GM13977 (cell line): ENCODE measurements at places on chromosomes 3 and 15.

DNA sequence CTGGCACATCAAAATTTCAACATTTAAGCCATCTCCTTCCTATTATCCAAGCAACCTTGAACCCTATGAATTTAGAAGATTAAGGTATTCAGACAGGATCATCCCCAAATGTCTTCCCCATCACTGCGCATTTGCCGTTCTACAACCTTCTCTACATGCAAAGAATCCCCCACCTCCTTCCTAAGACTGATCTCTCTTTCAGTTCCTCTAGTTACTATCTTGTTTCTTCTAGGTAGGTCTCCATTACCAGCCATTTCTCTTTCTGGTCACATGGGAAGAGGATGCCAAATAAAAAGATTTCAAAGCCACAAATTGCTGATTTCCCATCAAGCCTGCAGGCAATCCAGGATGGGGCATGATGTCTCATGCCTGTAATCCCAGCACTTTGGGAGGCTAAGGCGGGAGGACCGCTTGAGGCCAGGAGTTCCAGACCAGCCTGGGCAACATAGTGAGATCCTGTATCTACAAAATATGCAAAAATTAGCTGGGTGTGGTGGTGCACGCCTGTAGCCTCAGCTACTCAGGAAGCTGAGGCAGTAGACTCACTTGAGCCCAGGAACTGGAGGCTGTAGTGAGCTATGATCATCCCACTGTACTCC, 29.7 kb upstream of the MTMR10 start:
- no peak for DNase-seq

DNA sequence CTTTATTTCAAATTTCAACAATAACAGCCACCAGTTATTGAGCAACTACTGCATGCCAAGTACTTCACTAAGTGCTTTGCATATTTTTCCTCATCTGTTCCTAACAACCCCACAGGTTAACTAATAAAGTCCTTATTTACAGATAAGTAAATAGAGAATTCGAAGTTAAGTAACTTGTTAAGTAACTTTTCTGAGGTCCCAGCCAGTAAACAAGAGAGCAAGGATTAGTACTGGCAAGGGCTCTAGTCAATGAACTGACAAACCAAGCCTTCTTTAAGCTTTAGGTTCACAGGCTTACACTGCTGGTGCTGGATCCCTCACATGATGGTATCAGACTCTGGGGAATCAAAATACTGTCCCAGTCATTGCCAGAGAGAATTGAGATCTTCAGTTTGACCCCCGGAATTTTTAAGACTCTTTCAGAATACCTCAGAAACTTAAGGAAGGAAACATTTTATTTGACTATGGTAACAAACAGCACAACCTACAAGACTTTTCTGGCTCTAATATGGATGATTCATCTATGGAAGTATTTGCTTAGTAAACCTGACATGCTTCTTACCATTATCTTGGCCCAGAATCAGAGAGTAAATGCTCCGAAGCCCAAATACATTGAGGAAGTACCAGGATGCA, 16.5 kb downstream of the EMC3 start:
- DNase-seq = no peak

- peak; percentile 74 for DNase-seq
Observed at GRCh38 chr3:101513419-101513986, 491 bp upstream of the SENP7 start.

DNA sequence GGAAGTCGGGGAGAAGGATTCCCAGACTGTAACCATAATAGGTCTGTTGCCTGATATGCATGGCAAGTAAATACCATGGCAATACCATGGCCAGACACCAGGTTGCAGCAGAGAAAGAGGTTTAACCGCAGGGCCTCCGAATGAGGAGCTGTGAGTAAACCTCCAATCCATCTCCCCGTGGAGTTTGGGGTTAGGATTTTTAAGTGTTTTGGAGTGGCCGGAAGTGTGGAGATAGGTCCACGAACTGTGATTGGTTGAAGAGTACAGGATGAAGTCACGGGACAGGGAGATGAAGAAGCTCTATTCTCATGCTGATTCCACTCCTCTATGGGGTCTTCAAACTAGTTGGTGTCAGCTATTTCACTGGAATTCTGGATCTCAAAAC, 127.9 kb downstream of the ST8SIA2 start:
- peak; percentile 62 for DNase-seq

DNA sequence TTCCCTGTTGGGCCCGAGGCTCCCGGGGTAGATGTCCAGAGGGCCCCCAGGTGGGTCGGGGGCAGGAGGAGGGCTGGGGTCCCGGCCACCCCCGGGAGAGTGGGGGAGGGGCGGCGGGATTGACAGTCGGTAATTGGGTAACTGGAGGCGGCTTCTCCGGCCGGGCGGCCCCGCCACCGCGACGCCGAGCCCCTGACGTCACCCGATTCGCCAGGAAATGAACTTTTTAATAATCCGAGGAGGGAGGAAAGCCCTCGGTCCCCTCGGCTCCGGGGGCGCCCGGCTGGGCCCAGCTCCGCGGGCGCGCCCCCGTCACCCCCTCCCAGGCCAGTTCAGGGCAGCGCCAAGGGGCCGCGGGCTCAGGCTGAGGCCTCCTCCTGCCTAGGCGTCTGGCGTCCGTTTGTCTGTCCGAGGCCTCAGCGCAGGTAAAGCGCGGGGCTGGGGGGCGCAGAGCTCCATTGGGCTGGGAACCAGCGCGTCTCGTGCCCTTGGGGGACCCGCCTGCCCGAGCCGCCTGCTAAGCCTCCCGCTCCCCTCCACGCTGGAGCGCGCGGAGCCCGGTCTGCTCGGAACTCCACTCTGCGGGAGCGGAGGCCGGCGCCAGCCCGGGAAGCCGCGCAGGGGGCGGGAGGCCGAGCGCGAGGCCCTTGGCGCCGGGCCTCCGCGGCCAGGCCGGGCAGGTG, 3.9 kb downstream of the GATA2 start:
- no peak for DNase-seq

DNA sequence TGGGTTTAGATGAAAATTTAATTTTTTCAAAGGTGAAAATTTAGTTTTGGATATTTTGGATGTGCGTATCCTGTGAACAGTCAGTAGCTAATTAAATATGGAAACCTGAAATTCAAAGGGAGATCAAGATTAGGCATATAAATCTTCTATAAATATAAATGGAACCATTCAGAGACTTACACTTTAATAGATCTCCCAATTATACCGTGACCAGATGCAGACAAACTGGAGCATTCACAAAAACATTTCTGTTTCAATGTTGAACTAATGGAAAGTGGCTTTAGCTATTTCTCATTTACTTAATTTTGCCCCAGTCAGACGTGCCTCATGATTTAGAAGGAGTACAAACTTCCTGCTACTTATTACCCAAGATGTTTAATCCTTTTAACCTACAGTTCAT, 29.1 kb upstream of the POU1F1 start:
- no peak for DNase-seq

- no peak for DNase-seq
Observed at GRCh38 chr3:123396171-123397049, 52.5 kb downstream of the ADCY5 start.

DNA sequence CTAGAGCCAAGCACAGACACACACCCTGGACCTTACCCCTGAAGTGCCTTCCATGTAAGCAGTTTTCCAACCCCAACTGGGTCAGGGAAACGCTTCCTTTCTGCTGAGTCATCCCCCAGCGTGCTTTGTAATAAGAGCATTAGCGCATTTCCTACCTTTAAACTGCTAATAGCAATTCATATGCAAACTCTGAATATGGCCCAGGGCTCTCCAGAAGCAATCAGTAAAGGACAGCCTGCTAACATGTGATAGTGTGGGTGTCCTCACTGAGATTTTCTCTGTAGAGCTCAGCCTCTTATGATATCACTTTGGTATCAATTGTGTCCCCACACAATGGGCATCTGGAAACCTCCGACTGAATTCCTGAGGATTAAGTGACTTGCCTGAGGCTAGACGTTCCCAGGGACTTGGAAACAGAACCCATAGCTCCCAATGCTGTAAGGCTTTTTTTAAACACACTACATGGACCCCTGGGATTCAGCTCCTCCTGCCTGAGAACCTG, 5.6 kb downstream of the GABRB3 start:
- DNase-seq = no peak

DNA sequence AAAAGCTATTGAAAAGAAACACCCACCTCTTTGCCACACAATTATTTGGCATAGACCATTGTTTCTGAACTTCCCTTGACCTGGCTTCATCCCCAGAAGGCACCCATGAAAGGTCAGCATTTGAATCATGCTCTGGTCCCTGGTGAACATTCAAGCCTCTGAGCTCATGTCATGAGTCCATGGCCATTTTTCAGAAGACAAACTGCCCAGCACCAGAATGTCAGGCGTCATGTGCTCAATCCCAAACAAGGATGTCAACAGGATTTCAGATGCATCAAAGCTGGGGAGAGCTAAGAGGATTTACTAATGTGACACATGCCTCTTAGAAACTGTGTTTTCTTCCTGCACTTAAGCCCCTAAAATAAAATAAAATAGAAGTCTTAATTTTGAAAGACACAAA, 41.3 kb downstream of the TMED3 start:
- DNase-seq = no peak

DNA sequence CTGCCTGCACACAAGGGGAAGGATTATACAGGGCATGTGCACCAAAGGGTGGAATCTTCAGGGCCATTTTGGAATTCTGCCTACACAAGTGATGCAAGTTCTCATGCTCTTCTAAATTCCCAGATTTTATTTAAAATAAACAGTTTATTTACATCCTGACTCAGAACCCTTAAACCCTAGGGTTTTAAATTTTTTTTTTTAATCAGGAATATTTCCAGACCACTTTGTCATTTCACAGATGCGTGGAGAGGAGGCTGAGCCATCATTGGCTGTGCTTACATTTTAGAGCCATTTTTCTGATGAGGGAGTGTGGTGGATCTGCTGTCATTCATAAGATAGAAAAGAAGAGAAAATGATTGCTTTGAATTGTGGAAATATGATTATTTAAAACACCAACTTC, 65.2 kb upstream of the MNS1 start:
- DNase-seq = no peak

GRCh38 chr3:43852066-43852465, 161.3 kb downstream of the ABHD5 start:
- no peak for DNase-seq

DNA sequence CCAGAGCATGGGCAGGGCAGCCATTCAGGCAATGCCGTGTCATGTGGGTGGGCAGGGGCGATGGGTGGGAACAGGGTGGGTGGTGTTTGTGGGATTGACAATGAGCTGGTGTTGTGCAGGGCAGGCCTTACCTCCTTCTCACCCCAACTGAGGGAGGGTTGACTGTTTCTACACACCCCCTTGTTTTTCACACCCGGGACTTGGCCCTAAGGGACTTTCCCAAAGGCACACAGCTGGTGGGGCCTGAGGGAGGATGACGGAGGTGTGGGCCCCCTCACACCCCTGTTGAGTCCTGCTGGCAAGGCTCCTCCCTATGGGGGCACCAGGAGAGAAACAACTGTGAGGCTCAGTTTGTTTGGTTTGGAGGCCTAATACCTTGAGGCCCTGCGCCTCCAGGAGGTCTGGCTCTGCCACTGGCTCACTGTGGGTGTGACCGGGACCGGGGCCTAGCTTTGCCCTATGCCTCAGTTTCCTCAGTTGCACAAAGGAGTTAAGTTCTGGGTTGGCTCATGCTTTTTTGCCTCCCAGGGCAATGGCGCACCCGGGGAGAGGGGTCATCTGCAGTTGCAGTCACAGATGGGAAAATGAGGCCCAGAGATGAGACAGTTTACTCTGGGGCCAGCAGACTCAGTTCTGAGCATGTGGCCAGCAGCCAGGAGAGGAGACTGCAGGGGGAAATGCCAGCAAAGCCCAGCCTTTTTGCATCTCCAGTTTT, 5.1 kb upstream of the DNAH1 start:
- DNase-seq = peak; percentile 85

- no peak for DNase-seq
Observed at GRCh38 chr3:191340966-191341365, 10.6 kb upstream of the UTS2B start.

GRCh38 chr3:126406389-126407296, 11.9 kb downstream of the CFAP100 start:
- no peak for DNase-seq

DNA sequence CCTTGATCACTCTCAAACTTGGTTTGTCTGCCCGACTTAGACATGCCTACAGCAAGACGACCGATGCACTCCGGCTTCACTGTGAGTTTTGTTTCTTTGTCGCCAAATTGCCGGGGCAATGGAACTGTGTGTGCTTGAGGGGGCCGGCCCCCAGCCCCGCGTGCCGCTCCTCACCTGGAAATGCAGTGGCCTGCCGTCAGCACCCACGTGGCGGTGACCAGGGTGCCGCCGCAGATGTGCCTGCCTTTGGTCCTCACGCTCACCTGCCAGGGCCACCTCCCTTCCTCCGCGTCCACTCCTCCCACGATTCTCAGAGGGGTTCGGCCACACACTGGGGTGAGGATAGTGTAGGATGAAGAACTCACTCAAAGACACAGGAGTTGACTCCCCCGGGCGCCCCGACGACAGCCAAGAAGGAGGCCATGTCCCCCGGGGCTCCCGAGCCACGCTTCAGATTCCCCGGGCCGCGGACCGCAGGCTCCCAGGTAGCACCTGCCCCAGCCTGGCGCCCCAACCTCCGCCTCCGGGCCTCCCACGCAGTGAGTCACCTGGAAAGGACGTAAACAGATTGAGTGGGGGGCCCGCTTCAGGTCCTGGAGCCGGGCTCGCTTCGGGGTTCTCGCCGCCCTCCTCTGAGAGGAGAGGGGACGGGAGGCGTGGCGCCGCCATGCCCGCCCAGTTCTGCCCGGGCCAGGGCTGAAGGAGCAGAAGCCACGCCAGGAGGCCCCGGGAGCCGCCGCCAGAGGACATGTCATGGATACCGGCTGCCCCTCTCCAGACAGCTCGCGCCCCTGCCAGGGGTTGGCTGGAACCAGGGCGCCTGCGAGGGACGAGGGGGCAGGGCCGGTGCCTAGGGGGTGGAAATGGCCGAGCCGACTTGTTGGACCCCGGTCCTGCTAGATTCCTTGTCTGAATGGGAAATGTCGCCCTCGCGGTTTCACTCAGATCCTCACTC, 29.6 kb downstream of the MYL3 start:
- DNase-seq = no peak

- no peak for DNase-seq
Observed at GRCh38 chr3:115148142-115148790, 1.2 kb upstream of the ZBTB20 start.

- no peak for DNase-seq
Observed at GRCh38 chr15:84826369-84826823, 9.2 kb downstream of the ALPK3 start.

GRCh38 chr15:92880796-92881195, 19.3 kb upstream of the CHD2 start:
- DNase-seq = no peak

GRCh38 chr3:23112491-23112890, 90.6 kb upstream of the UBE2E2 start:
- no peak for DNase-seq

GRCh38 chr3:143855183-143855582, 6.9 kb upstream of the SLC9A9 start:
- no peak for DNase-seq

DNA sequence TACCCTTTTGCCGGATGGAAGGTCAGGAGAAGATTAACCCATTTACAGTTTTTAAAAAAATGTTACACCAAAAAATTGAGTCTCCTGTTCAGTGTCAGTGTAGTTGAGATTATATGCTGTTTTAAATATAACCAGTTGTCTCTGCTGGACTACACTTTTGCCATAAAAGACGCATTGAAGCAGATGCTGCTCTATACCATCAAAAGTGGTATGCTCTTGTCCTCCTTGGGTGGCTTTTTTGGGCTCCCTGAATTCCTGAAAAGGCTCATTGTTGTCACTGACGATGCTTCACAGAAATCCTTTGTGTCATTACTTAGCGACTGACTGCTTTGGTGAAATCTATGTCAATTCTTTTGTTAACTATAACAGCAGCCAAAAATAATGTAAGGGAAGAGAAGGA, 133.9 kb upstream of the SKOR1 start:
- DNase-seq = no peak
